Erythroblast (primary cell): ENCODE measurements at places on chromosomes 12 and 14.
A peak's percentile ranks its signal among the peaks of the same experiment; 100 is the strongest.

- no peak for DNase-seq
Observed at GRCh38 chr14:23942587-23942986, 11.0 kb upstream of the DHRS4 start.

GRCh38 chr14:59336098-59336497 is 129.1 kb downstream of the GPR135 start:
- DNase-seq, result no peak

- DNase-seq, result no peak
Observed at GRCh38 chr12:22658214-22658613, 33.2 kb downstream of the ETNK1 start.

GRCh38 chr14:71720978-71721624 is 211.1 kb upstream of the RGS6 start:
- DNase-seq, result peak; percentile 60

- DNase-seq, result no peak
Observed at GRCh38 chr14:96739200-96739910, 57.8 kb upstream of the VRK1 start.

- no peak for DNase-seq
Observed at GRCh38 chr12:80129895-80130530, 30.7 kb downstream of the OTOGL start.

DNA sequence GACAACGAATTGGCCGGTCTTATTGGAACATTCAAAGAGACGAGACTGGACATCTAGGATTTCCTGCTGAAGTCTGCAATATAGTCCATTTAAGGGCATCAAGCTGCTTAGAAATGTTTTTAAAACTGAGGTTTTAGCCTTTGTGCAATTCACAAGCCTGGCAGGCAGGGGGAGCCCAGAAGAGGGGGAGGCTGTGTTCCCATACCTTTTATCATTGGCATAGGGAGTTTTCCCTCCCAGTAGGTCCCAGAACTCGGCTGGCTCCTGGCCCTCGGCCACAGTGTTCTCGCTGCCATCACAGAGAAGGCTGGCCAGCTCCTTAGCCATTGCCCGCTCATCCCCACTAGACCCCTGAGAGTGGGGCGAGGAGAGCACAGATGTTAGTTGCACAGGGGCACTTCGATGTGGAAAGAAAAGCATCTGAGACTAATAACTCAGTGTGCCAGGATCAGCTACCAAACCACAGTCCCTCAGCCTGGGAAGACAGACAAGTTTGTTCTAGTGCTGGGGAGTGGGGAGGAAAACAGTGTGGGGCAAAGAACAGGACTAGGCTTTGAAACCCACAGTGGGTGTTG is 15.1 kb downstream of the AVIL start:
- DNase-seq, result peak; percentile 22
